ENCODE measurements at places on chromosomes 4 and X. TPM values are rescaled to one million over a fixed set of nuclear protein-coding genes. Genes with fewer than 3 reads are reported as not detected.
A peak's percentile ranks its signal among the peaks of the same experiment; 100 is the strongest.

Gene ARMCX4
- not detected for total RNA-seq

Gene THAP6
- 10.6 TPM for total RNA-seq

Gene PAGE2
- total RNA-seq, result not detected

Gene TCEAL6
- total RNA-seq, result not detected

Gene AREG
- 2.3 TPM for total RNA-seq

Gene CT55
- total RNA-seq, result not detected

Gene MAGEB17
- not detected for total RNA-seq

Gene APLN
- not detected for total RNA-seq

Gene COL4A6
- 8.2 TPM for total RNA-seq

Gene LETM1
- total RNA-seq, result 29.4 TPM

Gene GATA1
- total RNA-seq, result not detected

Gene MAGEA9B
- 0.07 TPM for total RNA-seq

DNA sequence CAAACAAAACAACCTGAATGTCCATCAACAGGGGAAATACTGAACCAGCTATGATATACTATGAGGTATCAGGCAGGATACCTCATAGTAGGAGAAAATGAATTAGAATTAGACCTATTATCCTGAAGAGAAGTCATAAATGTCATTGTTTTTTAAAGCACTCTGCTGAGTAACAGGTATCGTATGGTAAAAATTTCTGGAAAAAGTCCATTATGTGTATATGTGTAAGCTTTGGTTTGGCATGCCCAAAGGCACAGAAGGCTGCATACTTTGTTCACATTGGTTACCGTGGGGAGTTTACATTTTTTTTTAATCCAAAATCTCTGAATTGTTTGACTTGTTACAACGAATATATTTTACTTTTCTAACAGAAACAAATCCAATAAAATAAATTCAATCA is 70.5 kb downstream of the RPS3A start:
- no peaks in the 10 kb centered on the region for H3K27me3 ChIP-seq
- H3K4me3 ChIP-seq, result no peak overlapping the region
- H3K4me1 ChIP-seq, result peaks cover 8% of the 10 kb centered on the region
- no peak overlapping the region for H3K27ac ChIP-seq
- H3K36me3 ChIP-seq, result peaks cover 80% of the 10 kb centered on the region

GRCh38 chr4:47929682-47930201 is 15.4 kb upstream of the NFXL1 start:
- DNase-seq, result no peak
- H3K27me3 ChIP-seq, result no peaks in the 10 kb centered on the region
- no peak overlapping the region for H3K27ac ChIP-seq

DNA sequence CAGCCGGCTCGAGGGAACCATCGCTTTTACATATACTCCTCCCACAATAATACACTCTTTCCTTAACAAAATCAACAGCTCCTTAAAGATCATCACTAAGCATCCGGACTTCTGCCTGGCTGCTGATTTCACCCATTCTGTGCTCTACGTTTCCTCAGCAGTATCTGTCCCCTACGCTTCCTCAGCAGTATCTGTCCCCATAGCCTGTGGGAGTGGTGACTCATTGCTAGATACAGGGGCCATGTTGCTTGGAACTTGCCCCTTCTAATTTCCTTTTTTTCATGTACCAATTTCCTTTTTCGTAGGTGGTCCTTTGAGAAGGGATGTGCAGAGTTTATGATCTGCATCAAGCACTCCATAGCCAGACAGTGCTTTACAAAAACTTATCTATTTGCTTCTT is 18.6 kb downstream of the MAP3K15 start:
- no peaks in the 10 kb centered on the region for H3K4me1 ChIP-seq
- H3K36me3 ChIP-seq, result no peaks in the 10 kb centered on the region
- H3K4me3 ChIP-seq, result no peak overlapping the region
- no peak overlapping the region for H3K27ac ChIP-seq
- no peak for DNase-seq

GRCh38 chr4:2261110-2261852 is 628 bp downstream of the MXD4 start:
- peak overlapping the region; percentile 66 for H3K27ac ChIP-seq
- H3K4me3 ChIP-seq, result peak overlapping the region; percentile 85
- peaks cover 31% of the 10 kb centered on the region for H3K4me1 ChIP-seq
- peaks cover 11% of the 10 kb centered on the region for H3K27me3 ChIP-seq
- DNase-seq, result no peak

DNA sequence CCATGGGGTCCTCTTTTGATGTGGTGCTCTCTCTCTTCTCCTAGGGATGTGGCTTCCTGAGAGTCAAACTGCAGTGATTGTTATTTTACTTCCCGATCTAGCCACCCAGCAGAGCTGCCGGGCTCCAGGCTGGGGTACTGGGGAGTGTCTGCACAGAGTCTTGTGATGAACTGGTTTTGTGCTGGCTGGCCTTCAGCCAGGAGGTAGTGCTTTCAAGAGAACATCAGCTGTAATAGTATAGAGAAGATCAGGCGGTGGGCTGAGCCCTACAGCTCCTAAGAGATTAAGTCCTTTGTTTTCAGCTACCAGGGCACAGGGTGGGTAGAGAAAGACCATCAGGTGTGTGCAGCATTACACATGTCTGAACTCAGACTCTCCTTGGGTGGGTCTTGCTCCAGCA is 59.0 kb upstream of the AGTR2 start:
- no peak for DNase-seq
- H3K27ac ChIP-seq, result no peak overlapping the region
- no peaks in the 10 kb centered on the region for H3K4me1 ChIP-seq
- no peaks in the 10 kb centered on the region for H3K36me3 ChIP-seq

DNA sequence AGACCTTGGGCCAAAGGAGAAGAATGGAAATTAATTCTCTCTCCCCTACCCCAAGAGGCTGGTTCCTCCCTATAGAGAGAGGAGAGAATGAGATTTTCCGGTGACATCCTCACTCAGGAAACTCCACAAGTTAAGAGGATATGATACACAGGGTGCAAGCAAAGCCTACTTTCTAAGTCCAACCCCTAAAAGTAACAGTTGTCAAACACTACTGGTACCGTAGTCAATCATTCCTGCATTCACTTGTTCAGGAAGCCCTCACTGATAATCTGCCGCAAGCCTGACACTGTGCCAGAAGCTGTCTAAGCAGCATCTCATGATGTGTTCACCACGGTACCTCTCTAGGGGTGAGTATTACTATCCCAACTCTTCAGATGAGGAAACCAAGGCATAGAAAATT is 41.7 kb downstream of the KDR start:
- H3K27ac ChIP-seq, result no peak overlapping the region
- H3K4me1 ChIP-seq, result no peaks in the 10 kb centered on the region
- no peak for DNase-seq
- H3K36me3 ChIP-seq, result no peaks in the 10 kb centered on the region
- H3K4me3 ChIP-seq, result no peak overlapping the region

DNA sequence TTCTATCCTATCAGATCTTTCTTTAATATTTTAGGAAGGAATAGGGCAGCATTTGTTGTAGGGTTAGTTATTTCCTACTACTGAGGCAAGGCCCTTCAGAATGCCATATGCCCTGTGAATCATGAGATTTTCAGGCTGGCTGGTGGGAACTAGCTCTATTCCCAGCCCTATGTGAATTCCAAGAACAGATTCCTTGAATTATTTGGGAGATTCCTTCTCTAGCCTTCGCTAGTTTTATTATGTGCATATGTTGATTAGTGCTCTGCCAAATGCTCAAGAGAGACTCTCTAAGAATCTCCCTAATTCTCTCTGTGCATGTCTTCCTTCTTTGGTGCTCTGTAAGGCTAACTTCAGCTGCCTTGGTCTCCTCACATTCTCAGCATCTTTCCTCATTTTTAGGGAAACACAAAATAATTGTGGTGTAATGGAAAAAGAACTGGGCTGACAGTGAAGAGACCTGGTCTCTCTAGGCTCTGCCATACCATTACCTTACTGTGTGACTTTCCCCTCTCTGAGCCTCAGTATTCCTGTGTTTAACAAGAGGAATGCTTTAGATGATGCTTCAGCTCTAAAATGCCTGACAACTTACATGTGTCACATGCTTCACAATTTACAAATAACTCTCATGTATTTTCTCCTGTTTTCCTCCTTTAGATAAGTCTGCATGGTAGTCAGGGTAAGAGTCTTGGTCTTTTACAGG is 79.7 kb downstream of the VMA21 start:
- H3K36me3 ChIP-seq, result no peaks in the 10 kb centered on the region
- H3K27me3 ChIP-seq, result no peaks in the 10 kb centered on the region
- no peaks in the 10 kb centered on the region for H3K4me1 ChIP-seq
- no peak overlapping the region for H3K27ac ChIP-seq

DNA sequence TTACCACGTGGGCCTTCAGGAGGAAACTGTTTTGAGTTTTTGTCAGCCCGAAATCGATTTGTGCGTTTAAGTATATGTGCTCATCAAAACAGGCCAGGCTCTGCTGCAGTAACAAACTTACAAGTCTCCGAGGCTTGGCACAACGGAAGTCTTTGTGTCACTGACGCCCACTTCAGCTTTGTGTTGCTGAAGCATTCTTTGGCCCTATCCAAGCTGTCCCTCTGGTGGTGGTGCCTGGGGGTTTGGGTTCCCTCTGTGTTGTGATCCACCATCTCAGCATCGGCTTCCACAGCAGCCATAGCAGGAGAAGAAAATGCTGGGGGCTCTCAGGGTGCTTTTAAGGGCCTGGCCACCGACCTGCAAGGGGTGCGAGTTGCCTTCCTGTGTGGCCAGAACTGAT is 176.4 kb downstream of the PTTG2 start:
- no peak overlapping the region for H3K27ac ChIP-seq
- DNase-seq, result no peak
- H3K36me3 ChIP-seq, result peaks cover 6% of the 10 kb centered on the region
- no peak overlapping the region for H3K4me3 ChIP-seq
- no peaks in the 10 kb centered on the region for H3K27me3 ChIP-seq

DNA sequence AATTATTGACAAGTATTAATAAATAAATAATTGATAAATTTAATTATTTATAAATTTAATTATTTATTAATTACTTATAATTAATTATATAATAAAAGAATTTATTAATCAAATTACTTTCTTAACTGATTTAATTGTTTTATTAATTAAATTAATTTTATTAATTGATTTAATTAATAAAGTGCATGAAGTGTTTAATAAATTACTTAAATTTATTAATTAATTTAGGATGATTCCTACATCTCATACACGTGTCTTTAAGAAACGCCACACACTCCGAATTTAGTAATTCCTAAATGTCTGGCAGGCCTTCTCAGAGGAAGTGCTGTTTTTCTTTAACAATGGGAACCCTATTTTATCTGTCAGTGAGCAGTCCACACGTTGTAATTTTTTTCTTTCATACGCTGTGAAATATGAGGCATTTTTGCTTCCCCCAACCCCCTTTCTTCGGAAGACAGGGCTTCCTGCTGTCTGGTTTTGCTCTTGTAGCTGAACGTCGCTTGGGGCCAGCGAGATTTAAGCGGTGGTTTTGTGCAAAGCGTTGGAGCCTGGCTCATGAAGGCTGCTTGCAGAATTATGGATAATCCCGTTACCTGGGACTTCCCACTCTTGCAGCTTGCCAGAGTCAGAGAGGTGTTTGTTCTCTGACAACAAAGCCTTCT is 46.8 kb downstream of the CRLF2 start:
- DNase-seq, result no peak
- no peaks in the 10 kb centered on the region for H3K27me3 ChIP-seq
- H3K4me1 ChIP-seq, result no peaks in the 10 kb centered on the region
- H3K4me3 ChIP-seq, result no peak overlapping the region
- H3K36me3 ChIP-seq, result no peaks in the 10 kb centered on the region

DNA sequence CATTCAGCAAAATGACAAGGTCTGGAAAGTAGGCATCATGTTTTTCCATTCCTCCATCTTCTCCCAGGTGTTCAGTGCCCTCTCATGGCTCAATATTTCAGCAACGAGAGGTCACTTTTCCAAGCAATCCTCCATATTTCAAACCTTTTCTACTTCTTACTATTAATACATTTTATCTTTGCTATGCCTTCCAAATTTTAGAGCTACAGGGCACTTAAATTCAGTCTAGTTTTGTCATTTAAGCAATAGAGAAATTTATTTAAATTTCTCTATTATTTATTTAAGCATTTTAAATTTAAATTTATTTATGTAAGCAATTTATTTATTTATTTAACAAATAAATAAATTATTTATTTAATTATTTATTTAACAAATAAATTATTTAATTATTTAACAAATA is 305.1 kb upstream of the ANXA10 start:
- H3K36me3 ChIP-seq, result no peaks in the 10 kb centered on the region
- no peaks in the 10 kb centered on the region for H3K4me1 ChIP-seq
- no peak overlapping the region for H3K27ac ChIP-seq
- H3K4me3 ChIP-seq, result no peak overlapping the region

GRCh38 chrX:42524379-42524778 is 253.6 kb downstream of the PPP1R2C start:
- H3K36me3 ChIP-seq, result no peaks in the 10 kb centered on the region
- no peak for DNase-seq
- no peaks in the 10 kb centered on the region for H3K27me3 ChIP-seq
- H3K4me3 ChIP-seq, result no peak overlapping the region
- no peak overlapping the region for H3K27ac ChIP-seq

- H3K4me3 ChIP-seq, result no peak overlapping the region
- H3K27ac ChIP-seq, result no peak overlapping the region
- peaks cover 11% of the 10 kb centered on the region for H3K27me3 ChIP-seq
- no peak for DNase-seq
- H3K36me3 ChIP-seq, result no peaks in the 10 kb centered on the region
These were observed 382.6 kb upstream of the NOCT start for GRCh38 chr4:138632856-138633579.

- H3K4me1 ChIP-seq, result no peaks in the 10 kb centered on the region
- H3K4me3 ChIP-seq, result no peak overlapping the region
- no peaks in the 10 kb centered on the region for H3K36me3 ChIP-seq
These were observed 298.3 kb upstream of the AGA start for GRCh38 chr4:177740563-177740962.

- no peaks in the 10 kb centered on the region for H3K36me3 ChIP-seq
- no peak overlapping the region for H3K27ac ChIP-seq
- H3K4me1 ChIP-seq, result no peaks in the 10 kb centered on the region
These were observed 232.2 kb upstream of the FMR1 start for GRCh38 chrX:147679356-147680005.

- H3K4me1 ChIP-seq, result no peaks in the 10 kb centered on the region
- no peak overlapping the region for H3K27ac ChIP-seq
- no peak for DNase-seq
- peaks cover 81% of the 10 kb centered on the region for H3K36me3 ChIP-seq
These were observed 27.3 kb downstream of the NELFA start for GRCh38 chr4:1981251-1982058.

GRCh38 chr4:2009651-2010233 is 968 bp upstream of the NELFA start:
- H3K36me3 ChIP-seq, result peaks cover 10% of the 10 kb centered on the region
- H3K27me3 ChIP-seq, result no peaks in the 10 kb centered on the region
- H3K27ac ChIP-seq, result peak overlapping the region; percentile 98
- peak overlapping the region; percentile 80 for H3K4me3 ChIP-seq
- H3K4me1 ChIP-seq, result peaks cover 26% of the 10 kb centered on the region

GRCh38 chr4:165079476-165079875 is 25.8 kb downstream of the TRIM75 start:
- H3K27me3 ChIP-seq, result no peaks in the 10 kb centered on the region
- no peak overlapping the region for H3K4me3 ChIP-seq
- no peaks in the 10 kb centered on the region for H3K4me1 ChIP-seq
- H3K36me3 ChIP-seq, result peaks cover 8% of the 10 kb centered on the region
- no peak for DNase-seq
- H3K27ac ChIP-seq, result no peak overlapping the region

Data from HepG2 (cell line).